ENCODE measurements at places on chromosomes 4 and X.

- no peak for DNase-seq
Observed at GRCh38 chr4:118180776-118181175, 146.5 kb downstream of the NDST3 start.

GRCh38 chr4:35503435-35503834 lies 740.9 kb downstream of the ARAP2 start:
- DNase-seq: no peak

- DNase-seq: no peak
Observed at GRCh38 chr4:164621886-164622521, 131.9 kb upstream of the SMIM31 start.

DNA sequence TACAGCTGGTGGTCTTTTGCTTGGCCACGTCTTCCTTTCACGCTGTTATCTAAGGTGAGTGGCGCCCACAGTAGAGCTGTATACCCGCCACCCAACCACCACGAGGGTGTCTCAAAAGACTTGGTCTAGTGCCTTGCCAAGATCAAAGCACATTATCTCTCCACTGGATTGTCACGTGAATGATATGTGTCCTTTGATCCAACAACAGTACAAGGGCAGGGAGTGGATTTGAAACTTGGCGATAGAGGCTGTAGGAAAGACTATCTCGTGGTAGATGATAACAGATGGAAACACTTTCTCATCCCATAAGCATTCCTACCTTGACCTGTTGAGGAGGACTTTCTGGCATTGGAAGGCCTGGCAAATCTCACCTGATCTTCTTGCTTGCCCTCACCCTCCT lies 37.7 kb upstream of the BCLAF3 start:
- DNase-seq: no peak

DNA sequence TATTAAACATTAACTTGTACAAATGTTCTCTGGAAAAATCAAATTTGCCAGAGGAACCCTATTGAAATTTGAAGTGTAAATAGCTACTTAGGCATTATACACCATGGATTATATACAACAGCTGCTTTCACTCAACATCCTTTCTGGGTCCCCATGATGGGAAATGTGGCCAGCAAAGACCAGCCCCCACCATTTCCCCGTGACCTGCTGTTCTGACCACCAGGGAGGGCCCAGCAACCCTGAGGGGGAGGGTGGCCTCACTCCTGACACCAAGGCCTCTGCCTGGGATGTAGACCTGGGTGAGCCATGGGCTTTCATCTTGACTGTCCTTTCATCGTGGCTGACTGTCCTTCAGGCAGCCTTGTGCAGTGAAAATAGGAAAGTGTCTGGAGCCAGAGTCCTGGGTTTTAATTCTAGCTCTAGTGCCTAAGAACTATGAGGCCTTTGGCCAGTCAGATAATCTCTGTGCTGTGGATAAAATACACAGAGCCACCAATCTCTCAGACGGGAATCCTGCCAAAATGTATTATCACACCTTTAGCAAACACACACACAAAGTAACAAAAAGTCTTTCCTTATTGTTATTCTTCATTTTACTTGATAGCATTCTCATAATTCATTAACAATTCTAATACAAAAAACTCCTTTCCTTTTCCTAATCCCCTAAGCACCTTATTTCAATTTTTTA lies 45.1 kb downstream of the NR3C2 start:
- DNase-seq: no peak

DNA sequence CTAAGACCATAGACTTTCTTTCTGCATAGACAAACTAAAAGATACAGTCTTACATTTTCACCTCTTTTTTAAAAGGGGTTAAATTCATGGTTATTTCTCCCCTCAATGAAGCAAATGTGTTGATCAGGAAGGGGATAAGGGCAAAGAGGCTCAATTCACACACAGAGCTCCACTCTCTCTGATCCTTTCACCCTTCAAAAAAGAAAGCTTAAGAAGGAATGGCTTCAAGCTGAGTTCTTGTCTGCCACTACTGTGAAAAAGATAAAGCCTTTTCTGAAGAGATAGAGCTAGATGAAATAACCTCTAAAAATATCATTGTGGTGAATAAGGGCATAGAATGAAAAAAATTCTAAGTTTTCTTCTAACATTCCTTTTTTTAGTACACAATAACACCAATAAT lies 28.3 kb downstream of the SEPSECS start:
- no peak for DNase-seq

- DNase-seq: no peak
Observed at GRCh38 chr4:8407756-8408155, 32.8 kb downstream of the ACOX3 start.

DNA sequence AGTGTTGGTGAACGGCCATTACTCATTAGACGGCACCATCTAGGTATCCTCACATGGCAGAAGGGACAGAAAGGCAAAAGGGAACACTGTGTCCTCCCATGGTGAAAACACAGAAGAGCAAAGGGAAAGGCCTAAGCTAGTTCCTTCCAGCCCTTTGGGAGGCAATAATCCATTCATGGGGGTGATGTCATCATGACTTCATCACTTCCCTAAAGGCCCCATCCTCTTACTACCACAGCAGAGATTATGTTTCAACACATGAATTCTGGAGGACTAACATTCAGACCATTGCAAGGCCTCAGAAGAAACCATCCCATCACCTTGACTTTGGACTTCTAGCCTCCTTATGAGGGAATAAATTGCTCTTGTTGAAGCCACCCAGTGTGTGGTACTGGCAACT lies 238.2 kb downstream of the MGST2 start:
- no peak for DNase-seq

GRCh38 chrX:119643696-119644095 lies 37.5 kb upstream of the NKRF start:
- DNase-seq: no peak

- DNase-seq: no peak
Observed at GRCh38 chrX:1610166-1610565, 4.7 kb upstream of the ASMT start.

- DNase-seq: no peak
Observed at GRCh38 chr4:151195801-151196200, 81.2 kb upstream of the PRSS48 start.

DNA sequence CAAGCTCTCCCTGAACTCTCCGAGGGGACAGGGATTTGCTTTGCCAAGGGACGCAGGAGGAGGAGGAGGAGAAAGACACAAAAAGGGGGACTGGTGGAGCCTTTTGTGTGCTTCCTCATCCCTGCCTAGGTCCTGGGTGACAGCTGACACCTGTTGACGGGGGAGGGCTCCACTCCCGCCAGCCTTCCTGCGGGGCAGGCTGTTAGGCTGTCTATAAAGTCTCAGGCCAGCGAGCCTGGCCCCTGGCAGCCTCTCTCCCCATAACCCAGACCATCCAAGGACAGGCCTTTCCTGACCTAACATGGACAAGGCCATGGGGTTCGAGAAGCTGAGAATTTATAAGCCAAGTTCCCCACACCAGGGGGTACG lies 832 bp upstream of the EVC2 start:
- no peak for DNase-seq

GRCh38 chrX:129678614-129679195 lies 23.9 kb upstream of the APLN start:
- no peak for DNase-seq

All from GM06990 (cell line).